ENCODE measurements at places on chromosomes 4 and X.

DNA sequence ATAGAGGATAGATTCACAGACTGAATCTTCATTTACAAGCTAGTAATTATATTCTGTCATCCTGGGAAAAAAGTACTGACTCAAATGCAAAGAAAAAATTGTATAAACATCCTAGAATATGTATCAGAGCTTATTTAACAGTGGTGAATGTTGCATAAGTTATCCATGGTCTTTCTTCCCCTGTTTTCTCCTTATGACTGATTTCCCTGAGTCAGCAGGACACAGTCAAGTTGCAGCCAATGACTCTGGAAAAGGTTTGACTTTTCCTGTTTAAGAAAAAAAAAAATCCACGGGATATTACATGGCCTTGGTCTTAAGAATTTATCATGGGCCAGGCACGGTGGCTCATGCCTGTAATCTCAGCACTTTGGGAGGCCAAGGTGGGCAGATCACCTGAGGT is 36.5 kb downstream of the INPP4B start:
- no peak for DNase-seq

DNA sequence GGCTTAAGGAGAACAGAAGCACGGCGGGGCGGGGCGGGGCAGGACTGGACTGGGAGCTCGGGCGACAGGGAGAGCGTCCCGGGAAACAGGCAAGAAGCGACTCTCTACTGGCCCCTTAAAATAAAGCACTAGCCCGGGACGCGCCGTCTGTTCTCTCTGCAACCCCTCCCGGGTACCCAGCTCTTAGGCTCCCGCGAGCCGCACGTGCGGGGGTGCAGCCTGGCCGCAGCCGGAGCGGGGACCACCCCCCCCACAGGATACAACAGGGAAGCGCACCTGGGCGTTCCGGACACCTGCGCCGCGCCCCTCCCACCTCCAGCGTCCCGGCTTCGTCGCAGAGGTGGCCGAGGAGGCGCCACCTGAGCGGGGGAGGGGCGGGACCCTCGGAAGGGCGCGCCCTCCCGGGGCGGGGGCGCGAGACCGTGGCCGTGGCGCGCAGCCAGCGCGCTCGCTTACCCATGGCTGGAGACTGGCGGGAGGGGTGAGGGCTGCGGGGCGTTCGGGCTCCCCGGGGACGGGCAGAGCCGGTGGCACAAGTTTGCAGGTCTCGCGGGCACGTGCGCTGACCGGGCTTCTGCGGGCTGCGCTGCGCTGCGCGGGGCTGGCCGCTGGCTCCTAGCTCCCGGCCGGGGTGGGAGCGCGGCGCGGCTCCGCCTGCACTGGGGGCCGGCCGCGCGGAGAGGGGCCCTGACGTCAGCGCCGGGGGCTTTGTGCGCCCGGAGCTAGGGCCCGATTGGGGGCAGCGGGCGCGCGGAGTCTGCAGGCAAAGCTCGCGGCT is 91.5 kb downstream of the GEMIN8 start:
- DNase-seq = no peak

DNA sequence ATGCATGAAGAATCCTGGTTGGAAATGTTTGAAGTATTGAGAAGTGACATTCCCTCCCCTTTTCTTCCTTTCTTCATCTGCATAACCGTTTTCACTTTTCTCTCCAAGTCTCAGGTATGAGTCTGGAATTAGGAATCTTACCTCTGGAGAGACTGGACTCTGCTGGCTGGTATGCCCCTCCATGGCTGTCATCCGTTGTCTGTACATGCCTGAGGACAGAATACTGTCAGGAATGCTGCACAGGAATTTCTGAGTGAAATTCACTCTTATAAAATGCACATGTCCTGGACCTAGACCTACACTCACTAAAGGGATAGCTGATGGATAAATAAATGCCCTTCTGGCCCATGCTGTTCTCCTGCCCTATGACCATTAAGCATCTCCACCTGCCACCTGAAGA is 179.5 kb downstream of the MSN start:
- DNase-seq = no peak

- no peak for DNase-seq
These were observed 528 bp upstream of the FGF2 start for GRCh38 chr4:122826079-122826527.

DNA sequence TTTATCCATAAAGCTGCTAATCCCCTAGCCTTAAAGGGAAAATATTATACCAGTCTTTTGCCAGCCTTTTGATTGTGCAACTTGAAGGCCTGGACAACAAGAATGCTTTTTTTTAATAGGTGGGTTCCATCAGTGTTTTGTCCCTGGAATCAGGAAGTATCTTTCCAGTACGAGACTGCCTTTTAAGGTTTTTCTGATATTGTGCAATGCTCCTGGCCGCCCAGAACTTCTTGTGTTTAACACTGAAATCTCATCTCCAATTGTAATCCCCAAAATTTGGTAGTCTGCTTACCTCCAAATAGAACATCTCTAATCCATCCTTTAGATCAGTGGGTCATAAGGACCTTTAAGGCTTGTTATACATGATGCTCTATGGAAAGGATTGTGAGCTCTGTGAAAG is 256.7 kb downstream of the NAF1 start:
- no peak for DNase-seq

GRCh38 chr4:105060628-105061027 is 86.0 kb upstream of the TET2 start:
- DNase-seq = no peak

- no peak for DNase-seq
These were observed 30.1 kb upstream of the ANAPC4 start for GRCh38 chr4:25346913-25347312.

DNA sequence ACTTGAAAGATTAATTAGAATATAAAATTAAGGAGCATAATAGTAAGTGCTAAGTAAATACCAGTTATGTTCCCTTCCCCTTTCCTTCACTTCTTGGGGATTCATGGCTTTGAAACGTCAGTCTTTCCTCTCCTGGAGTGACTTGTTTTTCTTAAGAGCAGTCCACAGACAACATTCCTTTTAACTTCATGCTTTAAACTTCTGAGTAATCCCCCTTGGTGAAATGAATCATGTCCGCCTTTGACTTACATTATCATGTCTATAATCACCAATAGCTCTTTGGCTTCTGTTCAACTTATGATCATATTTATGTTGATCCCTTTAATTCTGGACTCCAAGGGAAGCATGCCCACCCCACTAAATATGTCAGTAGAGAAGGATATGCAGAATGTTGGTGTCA is 1012.1 kb upstream of the SLIT2 start:
- DNase-seq = no peak

DNA sequence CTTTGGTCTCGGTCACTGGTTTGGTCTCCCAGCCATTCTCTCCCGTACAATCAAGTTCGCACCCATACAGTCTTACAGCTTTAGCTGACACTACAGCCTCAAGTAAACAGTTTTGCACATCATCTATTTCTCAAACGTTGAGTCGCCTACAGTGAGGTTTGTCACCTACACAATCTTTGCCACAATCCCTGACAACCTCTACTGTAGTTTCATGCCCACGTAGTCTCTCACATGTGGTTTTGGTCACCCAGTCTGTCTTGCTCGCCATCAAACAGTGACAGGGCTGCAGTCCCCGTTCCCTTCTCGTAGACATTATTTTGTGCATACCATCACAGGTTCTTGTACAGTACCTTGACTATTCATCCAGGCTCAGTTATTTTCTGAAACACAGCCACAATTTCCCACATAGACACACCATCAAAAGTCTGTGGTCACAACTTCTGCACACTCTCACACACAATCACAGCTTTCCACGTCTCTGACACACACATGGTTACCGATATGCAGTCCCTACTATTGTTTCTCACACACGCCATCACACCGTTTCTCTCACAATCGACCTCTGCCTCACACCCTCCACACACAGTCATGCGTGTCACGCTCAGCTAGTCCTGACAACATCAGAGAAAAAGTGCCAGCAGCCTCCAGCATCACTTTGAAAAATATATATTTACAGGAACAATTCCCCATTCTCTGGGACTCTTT is 5.3 kb upstream of the CFP start:
- no peak for DNase-seq

DNA sequence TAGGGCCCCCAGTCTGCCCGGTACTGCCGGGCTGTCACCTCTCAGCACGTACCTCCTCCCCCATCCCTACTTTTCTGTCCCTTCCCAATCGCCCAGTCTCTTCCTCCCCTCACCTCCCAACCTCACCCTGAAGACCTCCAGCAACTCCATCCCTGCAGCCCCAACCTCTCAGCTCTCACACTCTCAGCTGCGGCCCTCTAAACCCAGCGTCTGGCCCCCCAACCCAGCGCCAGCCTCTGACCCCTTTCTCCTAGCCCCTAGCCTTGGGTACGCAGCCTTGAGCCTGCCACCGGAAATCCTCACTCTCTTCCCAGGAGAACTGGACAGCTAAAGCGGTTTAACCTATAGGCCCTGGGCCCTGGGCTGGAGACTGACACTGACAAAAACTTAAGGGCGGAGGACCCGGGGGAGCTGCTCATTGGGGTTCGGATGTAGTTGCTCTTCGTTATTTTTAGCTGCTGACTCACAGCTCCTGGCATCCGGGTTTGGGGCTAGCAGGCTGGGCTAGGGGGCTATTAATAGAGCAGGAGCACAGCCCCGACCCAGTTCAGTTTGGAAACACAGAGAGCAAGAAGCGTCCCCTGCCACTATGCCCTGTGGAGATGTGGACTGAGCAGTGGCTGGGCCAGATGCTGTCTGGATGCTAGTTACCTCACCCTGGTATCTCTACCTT is 9.6 kb upstream of the DLG3 start:
- DNase-seq = no peak

GRCh38 chr4:72107456-72107855 is 75.7 kb downstream of the NPFFR2 start:
- DNase-seq = no peak

GRCh38 chr4:3305610-3306371 is 13.0 kb downstream of the RGS12 start:
- DNase-seq = no peak

DNA sequence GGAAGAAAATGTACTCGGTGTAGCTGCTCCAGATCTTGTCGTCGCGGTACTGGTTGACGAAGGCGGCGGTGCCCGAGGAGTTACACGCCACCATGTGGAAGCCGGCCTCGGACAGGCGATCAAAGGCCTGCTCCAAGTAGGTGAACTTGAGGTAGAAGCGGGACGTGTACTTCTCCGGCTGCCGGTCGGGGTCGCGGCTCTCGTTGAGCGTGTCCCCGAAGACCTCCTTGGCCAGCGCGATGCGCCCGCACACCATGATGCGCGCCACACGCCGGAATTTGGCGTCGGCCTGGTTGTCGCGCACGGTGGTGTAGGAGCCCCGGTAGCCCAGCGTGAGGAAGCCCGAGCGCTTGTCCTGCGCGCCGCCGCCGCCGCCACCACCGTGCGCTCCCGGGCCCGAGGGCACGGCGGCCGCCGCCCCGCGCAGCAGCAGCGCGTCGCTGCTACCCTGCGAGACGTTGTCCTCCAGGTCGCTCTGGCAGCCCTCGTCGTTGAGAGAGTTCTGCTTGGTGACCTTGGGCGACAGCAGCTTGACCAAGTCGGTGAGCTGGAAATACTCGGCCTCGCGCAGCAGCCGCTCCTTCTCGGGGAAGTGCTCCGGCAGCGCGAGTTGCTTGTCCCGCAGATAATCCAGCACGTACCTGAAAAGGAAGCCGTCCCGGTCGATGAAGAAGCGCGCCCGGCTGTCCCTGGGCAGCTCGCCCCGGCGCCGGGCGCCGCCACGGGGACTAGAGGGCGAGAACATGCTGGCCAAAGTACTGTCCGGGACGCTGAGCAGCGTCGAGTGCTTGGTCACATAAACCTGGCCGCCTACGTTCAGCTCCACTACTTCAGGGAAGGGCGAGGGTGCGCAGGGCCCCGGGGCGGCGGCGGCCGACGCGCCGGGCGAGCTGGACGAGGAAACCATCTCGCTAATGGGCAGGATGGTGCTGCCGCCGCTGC is 775 bp downstream of the KCTD8 start:
- DNase-seq = no peak

DNA sequence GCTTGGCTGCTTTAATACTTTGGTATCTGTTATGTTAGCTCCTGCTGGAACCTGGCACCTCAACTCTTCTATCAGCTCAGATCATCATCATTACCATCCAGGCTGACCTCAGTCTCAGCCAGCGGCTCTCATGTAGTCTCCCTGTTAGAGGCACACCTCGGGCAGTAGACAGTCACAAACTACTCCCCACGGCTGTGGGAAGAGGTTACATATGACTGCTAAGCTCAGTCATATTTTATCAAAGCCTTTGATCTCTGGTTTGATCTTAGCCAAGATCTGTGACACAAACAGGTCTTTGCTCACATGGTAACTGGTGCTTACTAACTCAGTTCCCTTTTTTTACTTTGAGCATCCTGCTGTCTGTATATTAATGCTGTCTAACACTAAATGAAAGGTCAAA is 384.9 kb downstream of the CENPC start:
- DNase-seq = no peak

DNA sequence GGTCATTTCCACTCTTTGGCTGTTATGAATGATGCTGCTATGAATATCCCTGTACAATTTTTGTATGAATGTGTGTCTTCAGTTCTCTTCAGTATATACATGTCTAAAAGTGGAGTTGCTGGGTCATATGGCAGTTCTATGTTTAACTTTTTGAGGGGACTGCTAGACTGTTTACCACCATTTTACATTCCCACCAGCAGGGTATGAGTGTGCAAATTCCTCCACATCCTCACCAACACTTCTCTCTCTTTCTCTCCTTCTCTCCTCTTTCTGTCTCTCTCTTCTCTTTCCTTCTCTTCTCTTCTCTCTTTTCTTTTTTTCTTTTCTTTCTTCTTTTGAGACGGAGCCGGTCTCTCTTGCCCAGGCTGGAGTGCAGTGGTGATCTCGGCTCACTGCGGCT is 7.8 kb downstream of the WWC2 start:
- DNase-seq = no peak

DNA sequence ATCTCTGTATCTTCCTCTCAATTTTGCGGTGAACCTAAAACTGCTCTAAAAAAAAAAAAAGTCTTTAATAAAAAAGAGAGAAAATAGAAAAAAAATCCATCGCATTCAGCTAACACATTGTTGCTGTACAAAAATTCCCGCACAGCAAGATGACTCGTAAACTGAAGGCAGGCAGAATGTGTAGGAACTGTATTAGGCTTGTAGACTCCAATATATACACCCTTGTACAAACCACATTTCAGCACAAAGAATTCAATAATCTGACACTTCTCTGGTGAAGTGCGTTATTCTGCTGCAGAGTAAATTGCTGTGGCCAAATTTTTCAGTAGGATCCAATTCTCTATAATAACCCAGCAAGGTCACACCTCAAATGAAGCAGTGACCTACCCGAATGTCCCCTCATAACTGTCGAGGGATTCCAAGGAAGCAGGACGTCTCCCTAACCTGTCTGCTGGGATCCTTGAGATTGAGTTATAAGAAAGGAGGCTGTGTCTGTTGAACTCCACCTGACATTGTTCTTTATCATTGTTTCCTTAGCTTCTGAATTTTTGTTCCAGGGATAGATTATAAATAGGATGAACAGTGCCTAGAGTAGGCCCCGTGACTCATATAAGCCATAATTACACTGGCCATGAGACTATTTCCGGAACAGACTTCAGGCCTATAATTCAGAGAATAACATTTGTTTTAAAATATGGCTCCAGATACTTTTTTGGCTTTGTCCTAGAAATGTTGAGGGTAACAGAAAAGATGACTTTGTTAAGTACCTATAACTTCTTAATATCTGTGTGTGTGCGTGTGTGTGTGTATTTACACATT is 348.3 kb downstream of the PCDH7 start:
- DNase-seq = no peak
